ENCODE measurements at places on chromosomes 4 and X.

DNA sequence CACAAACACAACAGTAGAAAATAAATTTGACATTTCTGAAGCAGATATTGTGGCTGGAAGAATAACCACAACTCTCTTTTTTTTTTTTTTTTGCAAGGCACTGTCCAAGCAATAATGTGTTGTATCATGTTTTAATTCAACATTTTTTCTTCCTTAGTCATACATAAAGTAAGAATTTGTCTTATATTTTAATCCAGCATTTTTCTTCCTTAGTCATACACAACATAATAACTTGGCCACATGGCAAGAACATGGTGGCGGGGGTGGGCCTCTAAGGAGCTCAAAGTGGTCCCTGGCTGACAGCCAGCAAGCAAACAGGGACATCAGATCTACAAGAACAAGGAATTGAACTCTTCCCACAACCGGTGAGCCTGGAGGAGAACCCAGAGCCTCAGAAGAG is 20.2 kb downstream of the FBXW7 start:
- peak; percentile 37 for DNase-seq

GRCh38 chrX:133417364-133417763 is 2.1 kb upstream of the GPC4 start:
- DNase-seq: no peak

DNA sequence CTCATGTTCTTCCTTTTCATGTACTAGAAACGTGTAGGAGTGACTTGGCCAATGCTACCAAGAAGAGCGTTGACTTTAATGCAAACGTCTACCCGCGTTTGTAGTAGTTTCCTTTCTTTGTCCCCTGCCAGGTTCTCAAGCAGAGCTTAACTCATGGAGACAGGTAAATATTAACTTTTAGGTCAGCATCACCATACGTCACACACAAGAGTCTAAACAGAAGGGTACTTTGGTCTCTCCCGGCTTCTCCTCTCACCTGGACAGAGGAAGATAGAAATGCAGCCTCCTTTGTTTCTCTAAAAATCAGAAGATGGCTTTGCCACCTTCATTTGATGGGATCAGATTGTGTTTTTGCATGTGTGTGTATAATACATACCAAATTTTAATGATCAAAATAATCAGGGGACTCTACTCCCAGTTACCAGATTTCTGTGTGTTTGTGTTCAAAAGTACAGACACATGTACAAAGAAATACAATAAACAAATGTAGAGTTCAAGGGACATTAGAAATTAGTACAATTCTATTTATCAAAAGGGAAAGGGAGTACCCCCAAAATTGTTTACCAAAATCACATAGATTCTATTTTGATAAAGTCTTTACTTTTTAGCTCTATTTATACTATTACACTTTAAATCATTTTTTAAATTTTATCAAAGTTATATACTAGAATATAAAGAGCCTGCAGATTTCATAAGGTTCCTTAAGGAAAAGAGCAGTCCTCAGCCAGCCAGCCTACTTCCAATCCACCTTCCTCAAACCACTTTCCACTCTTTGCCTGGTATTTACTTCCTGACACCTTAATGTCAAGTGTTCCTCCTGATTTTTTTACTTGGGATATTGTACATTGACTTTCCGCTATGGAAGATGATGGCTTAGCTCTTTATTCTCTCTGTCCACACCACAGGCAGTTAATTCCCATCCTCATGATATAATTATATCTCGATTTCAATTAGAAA is 195.5 kb downstream of the RELL1 start:
- DNase-seq: no peak

- no peak for DNase-seq
Measured at GRCh38 chr4:76488888-76489685, 54.1 kb downstream of the SHROOM3 start.
